ENCODE measurements at places on chromosomes 3 and 15. TPM values are rescaled to one million over a fixed set of nuclear protein-coding genes. Genes with fewer than 3 reads are reported as not detected.

DNA sequence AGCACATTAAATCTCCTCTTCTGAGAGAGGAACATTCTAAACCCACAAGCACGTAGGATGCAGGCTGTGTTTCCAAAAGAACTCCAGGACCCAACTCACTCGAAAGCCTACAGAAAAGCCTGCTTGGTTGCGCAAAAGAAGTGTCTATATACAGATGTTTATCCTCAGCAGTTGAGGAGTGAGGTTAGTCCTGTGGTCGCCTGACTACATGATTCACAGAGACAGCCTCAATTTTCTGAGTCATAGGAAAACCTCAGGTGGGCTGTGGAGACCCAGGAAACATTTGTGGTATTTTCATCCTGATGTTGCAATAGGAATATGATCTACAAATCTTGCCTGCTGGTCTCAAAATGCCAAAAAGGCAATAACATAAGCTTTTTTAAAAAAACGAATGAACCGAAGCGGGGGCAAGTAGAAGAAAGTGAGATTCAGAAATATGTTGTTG is 183.8 kb upstream of the THRB start:
- H3K4me3 ChIP-seq = peak overlapping the region; percentile 64
- peaks cover 60% of the 10 kb centered on the region for H3K27me3 ChIP-seq
- H3K27ac ChIP-seq = peak overlapping the region; percentile 18
- H3K4me1 ChIP-seq = peaks cover 15% of the 10 kb centered on the region

DNA sequence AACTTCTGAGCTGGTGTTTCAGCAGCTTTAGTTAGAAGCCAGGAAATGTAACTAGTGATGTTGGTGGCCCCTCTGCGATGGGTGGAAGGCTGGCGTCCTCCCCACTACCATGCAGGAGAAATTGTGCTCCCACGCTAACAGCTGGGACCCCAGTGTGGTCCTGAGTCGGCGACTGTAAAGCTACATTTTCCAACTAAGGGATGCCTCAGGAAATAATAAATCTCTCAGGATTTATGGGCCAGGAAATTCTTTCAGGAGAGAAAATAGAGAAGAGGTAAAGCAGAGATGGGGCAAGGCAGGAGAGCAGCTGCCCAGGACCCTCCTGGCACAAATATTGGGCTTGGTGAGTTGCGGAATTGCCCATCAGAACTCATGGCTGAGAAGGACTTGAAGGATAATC is 186.9 kb downstream of the OPA1 start:
- no peaks in the 10 kb centered on the region for H3K36me3 ChIP-seq
- no peaks in the 10 kb centered on the region for H3K4me1 ChIP-seq
- no peak for DNase-seq
- peaks cover 35% of the 10 kb centered on the region for H3K27me3 ChIP-seq
- H3K27ac ChIP-seq = no peak overlapping the region

DNA sequence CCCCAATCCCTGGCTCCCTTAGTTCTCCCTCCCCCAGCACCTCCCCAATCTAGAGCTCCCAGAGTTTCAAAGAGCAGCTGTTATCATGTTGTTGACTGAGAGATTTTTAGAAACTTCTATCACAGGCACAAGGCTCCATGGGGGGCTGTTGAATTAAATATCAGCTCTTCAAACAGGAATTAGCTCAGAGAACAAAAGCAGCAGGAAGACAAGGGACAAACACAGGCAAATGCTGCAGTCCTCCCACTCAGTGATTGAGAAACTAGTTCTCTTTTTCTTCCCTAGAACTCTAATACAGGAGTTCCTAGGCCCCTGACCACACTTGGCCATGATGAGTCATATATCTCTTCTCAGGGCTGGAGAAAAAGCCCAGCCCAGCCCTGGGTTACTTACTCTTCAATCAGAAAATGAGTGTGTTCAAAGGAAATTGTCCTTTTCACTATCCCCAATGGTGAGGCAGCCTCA is 262.1 kb downstream of the IGSF11 start:
- no peaks in the 10 kb centered on the region for H3K36me3 ChIP-seq
- DNase-seq = no peak
- no peak overlapping the region for H3K4me3 ChIP-seq
- H3K27ac ChIP-seq = no peak overlapping the region
- no peaks in the 10 kb centered on the region for H3K4me1 ChIP-seq

DNA sequence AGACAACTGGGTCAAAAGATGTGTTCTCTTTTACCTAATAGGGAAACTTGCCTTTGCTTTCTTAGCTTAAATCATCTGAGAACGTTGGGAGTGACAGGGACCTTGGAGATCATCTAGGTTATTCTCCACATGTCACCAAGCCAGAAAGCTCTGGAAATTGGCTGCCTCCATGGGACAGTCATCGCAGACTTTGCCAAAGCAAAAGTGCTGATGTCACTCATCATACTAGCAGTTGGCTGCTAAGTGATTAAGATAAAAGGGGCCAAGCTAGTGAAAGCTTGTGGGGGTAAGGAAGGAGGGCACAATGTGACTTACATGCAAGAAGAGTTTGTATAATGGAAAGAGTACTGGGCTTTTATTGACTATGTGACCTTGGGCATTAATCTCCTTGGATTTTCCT is 198.0 kb upstream of the PFN2 start:
- H3K4me1 ChIP-seq = no peaks in the 10 kb centered on the region
- no peak overlapping the region for H3K4me3 ChIP-seq
- peaks cover 5% of the 10 kb centered on the region for H3K27me3 ChIP-seq

DNA sequence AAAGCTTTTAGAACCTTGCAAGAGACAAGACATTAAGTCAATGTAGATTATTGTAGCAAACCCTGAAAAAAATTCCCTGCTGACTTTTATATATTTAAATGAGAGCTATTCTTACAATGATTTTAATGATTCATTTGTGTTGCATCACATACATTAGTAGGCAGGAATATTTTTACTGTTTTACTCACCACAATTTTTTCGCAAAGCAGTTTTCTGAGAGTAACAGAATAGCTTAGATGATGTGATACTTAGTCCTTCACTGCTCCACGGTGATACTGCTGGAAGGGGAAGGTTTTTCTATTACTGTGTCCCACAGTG is 43.9 kb upstream of the CLRN1 start:
- no peak overlapping the region for H3K27ac ChIP-seq
- peaks cover 10% of the 10 kb centered on the region for H3K27me3 ChIP-seq
- H3K4me3 ChIP-seq = no peak overlapping the region
- DNase-seq = no peak
- H3K4me1 ChIP-seq = no peaks in the 10 kb centered on the region

DNA sequence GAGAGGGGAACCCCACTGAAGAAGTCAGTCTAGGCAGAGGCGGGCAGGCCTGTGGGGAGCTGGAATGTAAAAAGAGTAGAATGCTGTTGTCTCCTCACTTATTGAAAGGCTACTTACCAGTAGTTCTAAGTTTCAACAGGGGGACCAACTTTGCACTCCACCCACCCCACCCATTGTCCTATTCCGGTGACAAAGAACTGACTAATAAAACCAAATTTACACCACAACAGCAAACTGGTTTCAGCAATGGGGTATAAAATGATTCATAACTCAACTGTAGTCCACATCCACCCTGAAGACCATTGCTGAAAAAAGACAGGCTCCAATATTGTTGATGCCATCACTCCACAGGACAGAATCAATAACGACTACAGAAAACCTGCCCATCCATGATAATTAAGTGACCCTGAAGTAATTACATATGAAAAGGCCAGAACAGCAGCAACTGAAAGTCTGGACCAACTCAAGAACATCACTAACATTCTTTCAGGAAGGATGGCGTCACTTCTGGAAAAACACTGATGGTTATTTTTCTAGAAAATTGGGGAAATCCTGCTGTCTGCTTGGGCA is 80.2 kb downstream of the ABI3BP start:
- H3K27ac ChIP-seq = no peak overlapping the region
- H3K4me3 ChIP-seq = no peak overlapping the region
- no peaks in the 10 kb centered on the region for H3K36me3 ChIP-seq
- H3K27me3 ChIP-seq = peaks cover 12% of the 10 kb centered on the region

The FBXO45 gene
- 17.7 TPM for total RNA-seq

The LIPH gene
- not detected for total RNA-seq
